ENCODE measurements at places on chromosomes 1 and 21. TPM values are rescaled to one million over a fixed set of nuclear protein-coding genes. Genes with fewer than 3 reads are reported as not detected.

DNA sequence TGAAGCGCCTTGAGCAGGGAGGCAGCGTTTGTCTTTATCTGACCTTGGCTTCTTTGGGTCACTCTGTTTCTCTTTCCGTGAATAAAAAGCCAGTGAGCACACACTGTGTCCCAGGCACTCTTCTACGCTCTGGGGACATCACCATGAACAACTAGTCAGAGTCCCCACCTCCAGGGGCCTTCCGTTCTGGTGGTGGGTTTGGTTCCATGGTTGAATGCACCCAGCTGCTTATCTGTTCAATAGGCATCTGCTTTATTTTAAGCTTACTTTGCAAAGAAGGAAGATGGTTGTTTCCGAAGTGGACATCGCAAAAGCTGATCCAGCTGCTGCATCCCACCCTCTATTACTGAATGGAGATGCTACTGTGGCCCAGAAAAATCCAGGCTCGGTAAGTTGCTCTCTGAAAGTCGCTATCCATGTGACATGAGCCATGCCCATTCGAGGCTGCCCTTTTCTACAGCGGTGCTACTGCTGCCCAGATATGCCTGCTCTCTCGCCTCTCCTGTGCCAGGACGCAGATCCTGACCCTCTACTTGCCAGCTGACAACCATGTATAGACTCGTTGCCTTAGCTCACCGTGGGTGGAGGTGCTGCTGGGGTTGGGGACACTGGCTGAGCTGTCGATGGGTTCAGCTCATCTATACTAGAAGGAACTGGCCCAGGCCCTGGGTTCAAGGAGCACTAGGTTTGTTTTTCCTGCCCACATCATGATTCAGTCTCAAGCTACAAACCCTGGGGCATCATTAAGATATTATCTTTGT lies 5.9 kb downstream of the MX1 start:
- no peak for DNase-seq

DNA sequence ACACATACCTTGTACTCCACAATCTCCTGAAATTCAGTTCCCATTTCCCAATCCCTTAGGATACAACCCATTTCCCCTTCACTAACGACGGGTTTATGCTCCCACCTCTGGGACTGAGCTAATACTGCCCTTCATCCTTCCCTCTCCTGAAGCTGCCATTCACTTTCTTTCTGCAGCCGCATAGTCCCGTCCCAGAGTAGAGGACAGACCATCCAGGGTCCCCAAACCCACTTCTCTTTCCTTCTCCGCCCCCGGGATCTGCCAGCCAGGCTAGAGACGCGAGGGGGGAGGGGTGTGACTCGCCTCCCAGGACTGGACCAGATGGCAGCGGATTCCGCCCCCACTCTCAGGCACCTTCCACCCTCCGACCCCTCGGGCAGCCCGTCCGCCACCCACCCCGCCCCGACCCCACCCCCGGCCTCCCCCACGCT lies 679 bp downstream of the ABL2 start:
- DNase-seq: peak; percentile 54

DNA sequence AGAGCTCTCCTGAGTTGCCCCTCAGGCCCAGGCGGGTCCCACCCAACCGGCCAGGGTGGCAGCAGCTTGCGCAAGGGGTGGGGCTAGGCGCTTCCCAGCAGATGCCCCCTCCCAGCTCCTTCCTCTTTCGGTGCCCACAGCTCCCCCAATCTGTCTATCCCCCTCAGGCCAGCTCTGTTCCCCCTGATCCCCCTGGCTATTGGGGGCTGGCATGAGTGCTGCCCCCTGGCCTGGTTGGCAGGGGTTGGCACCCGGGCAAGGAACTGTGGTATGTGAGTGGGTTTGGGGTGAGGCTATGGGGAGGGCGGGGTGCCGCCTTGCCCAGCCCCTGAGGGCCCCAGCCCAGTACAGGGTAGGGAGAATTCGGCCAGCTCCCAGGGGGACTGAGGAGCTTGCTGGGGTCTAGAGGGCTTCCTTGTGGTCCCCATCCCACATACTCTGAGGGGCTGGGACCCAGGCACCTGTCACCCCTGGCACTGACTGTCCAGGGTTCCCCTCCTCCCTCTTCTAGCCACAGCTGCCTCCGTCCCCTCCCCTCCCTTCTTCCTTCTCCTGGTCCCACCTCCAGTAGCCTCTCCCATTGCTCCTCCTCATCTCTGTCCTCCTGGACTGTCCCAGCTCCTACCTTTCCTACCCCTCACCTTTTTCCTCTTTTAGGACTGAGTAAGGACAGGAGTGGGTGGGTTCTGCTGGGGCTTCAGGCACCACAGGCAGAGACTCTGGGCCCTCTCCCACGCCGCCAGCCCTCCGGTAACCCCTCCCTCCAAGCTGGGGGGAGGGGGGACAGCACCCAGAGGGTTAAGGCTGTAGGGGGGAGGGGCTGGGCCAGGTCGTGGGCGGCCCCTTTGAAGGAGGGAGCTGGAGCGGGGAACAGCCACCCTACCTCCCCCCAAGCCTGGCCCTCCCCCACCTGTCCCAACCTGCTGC lies 5.7 kb downstream of the ZBTB7B start:
- no peak for DNase-seq

Gene AMIGO1
- 1.2 TPM for total RNA-seq

DNA sequence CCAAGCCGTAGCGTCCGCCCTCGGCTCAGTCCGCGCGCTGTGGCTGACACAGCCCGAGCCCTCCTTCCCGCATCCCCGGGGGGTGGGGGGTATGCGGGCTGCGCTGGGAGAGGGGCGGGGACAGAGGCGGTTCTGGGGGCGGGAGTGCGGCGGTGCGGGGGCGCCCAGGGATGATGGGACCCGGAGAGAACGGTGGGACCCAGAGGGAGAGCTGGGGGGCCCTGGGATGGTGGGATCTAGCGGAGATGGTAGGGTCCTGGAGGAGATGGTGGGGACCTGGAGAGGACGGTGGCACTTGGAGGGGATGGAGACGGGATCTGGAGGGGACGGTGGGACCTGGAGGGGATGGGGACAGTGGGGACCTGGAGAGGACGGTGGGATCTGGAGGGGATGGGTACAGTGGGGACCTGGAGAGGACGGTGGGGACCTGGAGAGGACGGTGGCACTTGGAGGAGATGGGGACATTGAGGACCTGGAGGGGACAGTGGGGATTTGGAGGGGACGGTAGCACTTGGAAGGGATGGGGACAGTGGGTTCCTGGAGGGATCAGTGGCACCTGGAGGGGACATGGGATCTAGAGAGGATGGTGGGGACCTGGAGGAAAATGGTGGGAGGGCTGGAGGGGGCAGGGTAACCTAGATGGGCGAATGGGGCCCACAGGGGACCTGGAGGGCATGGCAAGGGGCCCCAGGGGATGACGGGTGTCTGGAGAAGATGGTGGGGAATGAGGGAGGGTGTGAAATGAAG lies 477 bp downstream of the SNAP47 start:
- no peak for DNase-seq

GRCh38 chr1:46157916-46158311 lies 17.0 kb upstream of the TSPAN1 start:
- no peak for DNase-seq

- DNase-seq: peak; percentile 78
These were observed 12.2 kb downstream of the CITED4 start for GRCh38 chr1:40849801-40850592.

Gene KLF17
- total RNA-seq: 0.23 TPM

Gene CDA
- 1.1 TPM for total RNA-seq

Gene GPR157
- 2.8 TPM for total RNA-seq

DNA sequence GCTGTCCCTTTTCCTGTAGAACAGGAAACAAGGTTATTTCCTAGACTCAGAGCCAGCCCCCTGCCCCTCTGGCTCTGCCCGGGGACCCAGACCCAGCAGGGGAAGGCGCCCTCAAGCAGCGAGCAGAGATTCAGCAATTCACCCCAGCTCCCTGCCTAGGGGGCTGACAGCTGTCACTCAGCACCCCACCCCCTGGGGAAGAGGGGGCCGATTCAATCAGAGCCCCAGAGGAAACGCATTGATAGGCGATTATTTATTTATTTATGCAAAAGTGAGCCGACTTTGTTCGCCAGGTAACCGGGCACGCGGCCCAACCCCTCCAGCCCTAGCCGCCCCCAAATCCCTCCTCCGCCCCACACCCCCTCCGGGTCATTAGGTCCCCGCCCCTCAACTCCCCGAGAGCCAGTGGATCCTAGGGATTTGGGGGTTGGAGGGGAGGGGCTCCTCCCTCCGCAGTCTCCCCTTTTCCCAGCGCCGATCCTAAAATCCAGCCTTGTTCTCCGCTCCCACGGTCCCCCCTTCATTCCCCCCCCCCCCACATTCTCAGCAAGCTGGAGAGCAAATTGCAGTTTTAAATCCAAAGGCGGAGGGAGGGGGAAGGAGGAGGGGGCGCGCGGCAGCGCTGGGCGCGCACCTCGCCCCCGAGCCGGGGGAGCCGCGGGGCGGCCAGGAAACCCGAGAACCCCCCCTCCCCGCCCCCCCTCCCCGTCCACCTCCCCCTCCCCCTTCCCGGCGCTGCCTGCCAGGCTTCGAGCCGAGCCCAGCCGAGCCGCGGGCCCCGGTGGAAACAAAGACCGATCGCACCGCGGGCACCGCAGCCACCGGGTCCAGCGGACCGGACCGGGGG lies 1.3 kb downstream of the AHDC1 start:
- DNase-seq: peak; percentile 55

Gene GBP2
- total RNA-seq: 0.36 TPM

Gene AMY1A
- total RNA-seq: not detected

DNA sequence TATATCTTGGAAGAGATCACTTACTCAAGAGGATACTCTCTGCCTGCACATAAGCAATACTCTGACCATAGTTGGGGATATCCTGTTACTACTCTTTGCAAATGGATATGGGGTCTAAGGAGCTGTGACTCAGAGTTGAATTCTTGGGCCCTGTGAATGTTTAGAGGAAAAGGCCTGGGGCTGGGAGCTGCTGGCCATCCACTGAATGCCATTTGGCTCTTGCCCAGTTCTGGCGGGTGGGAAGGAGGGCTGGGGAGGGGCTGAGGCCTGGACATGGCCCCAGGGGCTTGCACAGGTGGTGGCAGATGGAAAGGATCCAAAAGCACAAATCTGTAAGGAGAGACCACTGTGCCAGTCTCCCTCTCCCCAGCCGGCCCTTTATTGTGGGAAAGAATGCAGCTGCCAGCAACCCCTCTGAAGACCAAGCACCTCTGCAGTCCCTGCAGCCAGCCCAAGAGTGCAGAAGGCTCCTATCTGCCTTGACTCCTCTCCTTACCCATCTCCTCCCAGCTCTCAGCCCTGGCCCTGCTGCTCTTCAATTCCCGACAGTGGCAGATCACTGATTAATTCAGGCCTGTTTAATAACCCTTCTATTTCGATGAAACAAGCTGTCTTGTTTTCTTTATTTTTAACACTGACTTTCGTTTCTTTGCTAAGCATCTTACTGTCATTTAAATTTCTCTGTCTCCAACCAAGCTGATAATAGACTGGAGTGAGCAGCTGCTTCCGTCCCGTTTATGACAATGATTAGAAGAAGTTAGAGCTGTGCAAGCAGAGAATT lies 12.1 kb downstream of the PLXNA2 start:
- DNase-seq: no peak

- no peak for DNase-seq
These were observed 11.2 kb downstream of the SIM2 start for GRCh38 chr21:36709868-36710728.

DNA sequence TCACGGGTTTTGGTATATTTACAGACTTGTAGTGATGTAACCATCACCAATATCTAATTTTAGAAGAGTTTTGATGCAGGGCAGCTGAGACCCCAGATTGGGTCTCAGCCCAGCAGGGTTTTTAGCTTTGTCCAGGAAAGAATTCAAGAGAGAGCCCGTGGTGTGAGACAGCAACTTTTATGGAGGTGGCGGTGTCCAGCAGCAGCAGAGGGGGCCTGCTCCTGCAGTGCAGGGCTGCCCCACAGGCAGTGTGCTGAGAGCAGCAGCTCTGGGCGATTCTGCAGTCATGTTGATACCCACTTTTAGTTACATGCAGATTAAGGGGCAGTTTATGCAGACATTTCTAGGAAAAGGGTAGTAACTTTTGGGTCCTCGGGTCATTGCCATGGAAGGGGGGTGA lies 1.8 kb upstream of the EPHX1 start:
- DNase-seq: no peak

Gene CELA2B
- not detected for total RNA-seq

- no peak for DNase-seq
These were observed 999.8 kb upstream of the NCAM2 start for GRCh38 chr21:19998453-19998852.

DNA sequence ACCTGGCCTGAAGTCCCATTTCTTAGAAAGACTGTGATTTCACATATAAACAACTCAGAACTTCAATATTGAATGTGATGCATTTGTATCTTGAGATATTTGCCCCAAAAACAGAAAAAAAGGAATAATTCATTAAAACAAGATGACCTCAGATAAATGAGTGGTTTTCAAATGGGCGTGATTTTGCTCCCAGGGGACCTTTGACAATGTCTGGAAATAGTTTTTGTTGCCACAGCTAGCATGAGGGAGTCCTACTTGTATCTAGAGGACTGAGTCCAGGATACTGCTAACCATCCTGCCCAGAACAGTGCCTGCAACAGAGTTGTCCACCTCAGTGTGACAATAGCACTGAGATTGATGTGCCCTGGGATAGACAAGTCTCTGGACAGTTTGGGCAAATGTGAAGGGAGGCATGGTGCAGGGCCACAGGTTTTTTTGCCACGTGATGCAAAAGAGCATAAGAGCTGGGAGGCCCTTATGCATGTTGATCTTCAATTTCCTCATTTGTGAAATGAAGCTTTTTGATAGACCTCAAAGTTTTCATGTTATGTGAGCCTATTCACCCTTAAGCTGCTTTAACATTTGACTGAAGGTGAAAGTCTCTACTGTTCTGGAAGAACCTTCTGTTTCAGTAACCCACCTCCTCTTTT lies 46.2 kb downstream of the MAP3K7CL start:
- DNase-seq: no peak

Gene ERRFI1
- 16.5 TPM for total RNA-seq

GRCh38 chr1:100791586-100791985 lies 72.0 kb downstream of the VCAM1 start:
- no peak for DNase-seq

All from endothelial cell (in vitro differentiated cells).